Upper lobe of right lung (tissue), 1 donor: ENCODE measurements at places on chromosomes 1 and 21. TPM values are rescaled to one million over a fixed set of nuclear protein-coding genes. Genes with fewer than 3 reads are reported as not detected.

ID3 gene
- total RNA-seq, result 242 TPM

SMIM1 gene
- 9.3 TPM for total RNA-seq

PROK1 gene
- 0.41 TPM for total RNA-seq

GPR25 gene
- 0.32 TPM for total RNA-seq

RNU1-2 gene
- 6,622 TPM for total RNA-seq

KRTAP7-1 gene
- not detected for total RNA-seq

GJA8 gene
- total RNA-seq, result not detected

C1QTNF12 gene
- 2.6 TPM for total RNA-seq

PKLR gene
- total RNA-seq, result not detected

LIX1L gene
- total RNA-seq, result 32.8 TPM

KCNQ4 gene
- 0.96 TPM for total RNA-seq

PAPPA2 gene
- total RNA-seq, result 0.17 TPM

C1QB gene
- 707 TPM for total RNA-seq

DNA sequence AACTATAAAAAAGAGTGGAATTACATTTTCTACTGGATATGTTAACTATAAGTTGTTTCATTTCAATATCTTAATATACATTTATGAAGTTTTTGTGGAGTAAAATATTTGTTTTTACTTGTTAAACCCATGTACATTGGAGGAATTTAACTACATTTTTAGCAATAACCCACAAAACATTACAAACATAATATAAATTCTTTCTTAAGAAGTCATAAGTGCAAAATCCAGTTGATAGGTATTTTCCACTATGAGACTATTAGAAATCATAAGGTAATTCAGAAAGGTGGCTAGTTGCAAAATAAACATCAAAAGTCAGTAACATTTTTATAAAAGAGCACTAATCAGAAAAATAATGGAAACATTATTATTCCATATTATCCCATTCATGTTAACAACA is 73.9 kb upstream of the RRP15 start:
- DNase-seq, result no peak

DNA sequence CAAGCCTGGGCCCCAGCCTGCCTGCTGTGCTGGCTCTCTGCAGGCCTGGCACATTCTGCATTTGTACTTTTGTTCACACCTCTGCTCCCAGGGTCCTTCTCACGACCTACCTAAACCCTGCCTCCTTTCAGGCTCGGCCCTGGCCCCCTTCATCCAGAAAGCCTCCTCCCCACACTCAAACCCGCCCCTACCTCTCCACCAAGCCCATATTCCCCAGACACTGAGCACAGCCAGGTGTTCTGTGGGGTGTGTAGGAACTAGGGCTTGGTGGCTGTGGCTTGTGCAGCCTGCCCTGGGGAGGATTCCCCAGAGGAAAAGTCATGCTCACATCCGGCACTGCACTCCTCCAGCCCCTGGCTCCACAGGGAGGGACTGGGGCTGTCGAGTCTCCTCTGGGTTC is 8.2 kb upstream of the MIXL1 start:
- DNase-seq, result no peak

GRCh38 chr1:38477811-38478210 is 381.8 kb downstream of the RRAGC start:
- DNase-seq, result no peak

GRCh38 chr21:27622631-27623030 is 655.7 kb upstream of the ADAMTS5 start:
- DNase-seq, result no peak

DNA sequence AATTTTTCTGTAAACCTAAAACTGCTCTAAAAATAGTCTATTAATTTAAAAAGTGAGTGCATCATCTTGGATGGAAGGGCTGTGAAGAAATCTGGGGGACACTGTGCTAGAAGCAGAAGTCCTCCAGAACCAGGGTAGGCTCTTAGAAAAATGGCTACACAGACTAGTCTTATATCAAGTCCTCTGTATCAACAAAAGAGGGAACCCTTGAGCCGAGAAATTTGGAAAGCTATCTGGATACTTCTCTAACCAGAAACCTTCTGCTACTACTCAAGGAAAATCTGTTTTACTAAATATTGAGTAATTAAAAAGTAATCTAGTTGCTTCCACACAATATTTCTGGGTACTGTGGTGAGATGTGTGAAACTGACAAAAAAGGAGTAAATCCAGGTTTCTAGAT is 92.1 kb downstream of the WDR3 start:
- DNase-seq, result no peak

DNA sequence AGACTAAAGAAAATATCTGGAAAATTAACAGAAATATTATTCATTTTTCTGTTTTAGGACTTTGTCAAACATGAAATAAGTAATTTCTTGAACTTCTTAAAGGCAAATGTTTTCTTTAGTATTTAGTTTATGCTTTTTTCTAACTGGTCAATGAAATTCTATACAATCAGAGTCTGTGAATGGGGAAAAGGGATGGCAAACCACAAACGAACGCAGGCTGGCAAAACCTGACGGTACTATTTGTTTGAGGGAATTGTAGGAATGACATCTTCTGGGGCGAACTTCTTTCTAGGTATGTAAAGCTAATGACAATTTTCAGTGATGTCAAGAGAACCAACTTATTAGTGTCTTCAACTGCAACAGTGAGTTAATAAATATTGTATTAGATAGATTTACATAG is 156.0 kb downstream of the SIPA1L2 start:
- no peak for DNase-seq

DNA sequence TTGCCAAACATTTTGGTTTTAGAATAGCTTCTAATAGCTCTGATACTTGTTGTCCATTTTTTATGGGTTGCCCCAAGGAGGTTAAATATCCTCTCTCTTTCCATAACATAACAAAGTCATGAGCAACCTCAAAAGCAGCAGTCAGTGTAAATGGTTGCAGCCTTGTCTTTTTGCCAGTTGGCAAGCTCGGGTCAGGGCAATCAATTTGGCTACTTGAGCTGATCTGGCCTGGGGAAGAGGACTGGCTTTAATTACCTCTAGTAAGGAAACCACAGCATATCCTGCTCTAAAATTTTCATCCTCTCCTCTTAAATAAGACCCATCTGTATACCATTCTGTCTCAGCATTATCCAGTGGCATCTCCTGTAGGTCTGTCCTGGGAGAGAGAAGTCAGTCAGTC is 21.2 kb upstream of the FMO4 start:
- DNase-seq, result no peak

- no peak for DNase-seq
These were observed 8.5 kb downstream of the C1orf21 start for GRCh38 chr1:184395370-184395769.

DNA sequence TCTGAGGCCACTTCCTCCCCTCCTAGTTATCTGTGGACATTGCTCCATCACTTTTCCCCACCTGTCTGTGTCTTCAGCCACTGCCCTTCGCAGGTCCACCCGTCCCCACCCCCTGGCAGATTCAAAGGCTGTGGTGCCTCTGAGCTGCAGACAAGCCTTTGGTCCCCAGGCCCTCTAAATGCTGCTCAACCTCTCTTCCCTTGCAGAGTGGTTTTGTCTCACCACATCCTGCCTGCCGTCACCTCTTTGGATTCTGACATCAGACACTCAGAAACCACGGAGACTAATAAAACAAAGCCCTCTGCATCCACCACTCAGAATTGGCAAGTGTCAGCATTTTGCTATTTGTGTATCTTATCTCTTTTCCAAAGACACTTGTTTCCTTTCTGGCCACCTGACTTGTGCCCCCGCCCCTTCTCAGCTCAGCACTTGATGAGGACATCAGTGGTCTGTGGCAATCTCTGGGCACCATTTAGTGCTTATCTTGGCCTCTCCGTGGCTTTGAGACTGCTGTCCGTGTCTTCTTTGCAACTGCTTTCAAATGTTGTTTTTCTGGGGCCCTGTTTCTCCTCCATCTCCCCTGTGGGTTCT is 7.7 kb downstream of the CNIH3 start:
- no peak for DNase-seq

GRCh38 chr1:5532811-5533210 is 459.4 kb downstream of the NPHP4 start:
- no peak for DNase-seq

- DNase-seq, result no peak
These were observed 141.5 kb downstream of the PTPRC start for GRCh38 chr1:198780376-198780775.

DNA sequence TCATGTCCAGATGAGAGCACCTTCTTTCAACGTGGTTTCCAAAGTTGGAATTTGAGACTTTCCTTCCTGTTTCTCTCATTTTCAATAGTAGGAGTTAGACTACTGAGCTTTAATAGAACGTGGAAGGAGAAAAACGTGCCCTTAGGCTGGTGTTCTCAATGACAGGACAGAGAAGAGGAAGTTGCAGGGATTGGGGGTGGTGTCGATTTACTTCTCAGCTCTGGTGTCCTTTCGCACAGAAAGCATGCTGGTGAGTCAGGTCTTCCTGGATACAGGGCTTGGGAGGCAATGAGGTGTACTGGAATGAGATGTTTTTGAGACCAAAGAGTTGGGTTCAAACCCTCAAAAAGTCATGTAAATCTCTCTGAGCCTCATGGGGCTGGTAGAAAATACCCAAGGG is 67.1 kb downstream of the HIVEP3 start:
- DNase-seq, result no peak

GRCh38 chr1:158104891-158105290 is 75.8 kb upstream of the CD1D start:
- DNase-seq, result no peak

- no peak for DNase-seq
These were observed 11.2 kb downstream of the ALX3 start for GRCh38 chr1:110059133-110059863.

DNA sequence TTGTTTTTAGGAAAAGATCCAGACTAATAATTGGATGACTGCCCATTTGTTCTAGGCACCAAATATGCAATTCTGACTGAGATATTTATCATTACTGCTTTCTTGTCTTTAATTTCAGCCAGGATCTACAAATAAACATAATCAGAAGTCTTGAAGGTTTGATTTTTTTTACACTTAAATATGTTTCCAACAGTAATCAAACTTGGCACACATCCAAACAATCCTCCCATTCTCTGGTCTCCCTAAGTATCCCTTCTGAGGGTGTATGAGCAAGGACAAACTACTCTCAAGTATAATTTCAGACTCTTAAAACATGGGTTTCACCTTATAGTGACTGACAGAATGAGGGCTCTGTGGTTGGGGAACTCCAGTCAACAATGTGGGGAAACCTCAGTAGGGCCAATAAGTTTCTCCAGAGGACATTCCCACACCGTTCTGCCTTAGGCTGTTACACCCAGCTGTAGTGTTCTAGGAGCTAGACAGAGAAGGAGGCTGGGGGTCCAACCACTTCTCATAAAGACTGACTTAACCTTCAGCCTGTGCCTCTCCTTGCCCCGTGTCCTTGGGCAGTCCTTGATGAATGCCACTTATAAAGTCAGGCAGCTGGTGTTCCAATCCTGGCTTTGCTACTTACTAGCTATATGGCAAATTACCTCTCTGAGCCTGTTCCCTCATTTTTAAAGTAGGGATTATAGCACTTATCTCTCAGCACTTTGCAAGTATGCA is 1.5 kb upstream of the PALMD start:
- DNase-seq, result no peak

DNA sequence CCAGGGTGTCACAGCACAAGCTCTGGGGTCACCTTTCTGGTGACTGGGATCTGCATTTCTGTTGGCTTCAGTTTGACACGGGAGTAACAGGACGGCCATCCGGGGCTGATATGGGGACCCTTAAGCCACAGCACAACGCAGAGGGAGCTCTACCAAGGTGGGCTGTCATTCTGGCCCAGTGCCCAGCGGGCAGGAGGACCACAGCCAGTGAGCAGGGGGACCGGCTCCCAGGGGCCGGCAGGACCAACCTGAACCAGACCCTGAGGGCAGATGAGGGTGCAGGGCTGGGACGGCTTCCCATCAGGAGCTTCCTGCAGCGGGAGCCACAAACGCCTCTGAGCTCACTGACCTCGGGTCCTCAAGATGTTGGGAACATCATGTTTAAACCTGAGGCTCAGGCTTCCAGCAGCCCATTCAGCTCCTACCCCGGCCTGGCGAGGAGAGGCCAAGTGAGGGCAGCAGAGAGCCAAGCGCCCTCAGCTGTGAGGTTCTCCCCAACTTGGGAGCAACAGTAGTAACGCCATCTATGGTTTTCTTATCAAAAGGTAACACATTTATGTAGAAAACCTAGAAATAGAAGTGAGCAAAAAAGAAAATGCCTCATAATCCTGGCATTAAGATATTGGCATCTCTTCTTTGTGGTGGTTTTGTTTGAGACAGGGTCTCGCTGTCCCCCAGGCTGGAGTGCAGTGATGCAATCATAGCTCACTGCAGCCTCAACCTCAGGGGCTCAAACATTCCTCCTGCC is 26.8 kb downstream of the TMEM201 start:
- peak; percentile 72 for DNase-seq

GRCh38 chr1:18814425-18814824 is 45.0 kb downstream of the TAS1R2 start:
- DNase-seq, result no peak

GRCh38 chr1:116154536-116154935 is 43.3 kb downstream of the MAB21L3 start:
- no peak for DNase-seq

DNA sequence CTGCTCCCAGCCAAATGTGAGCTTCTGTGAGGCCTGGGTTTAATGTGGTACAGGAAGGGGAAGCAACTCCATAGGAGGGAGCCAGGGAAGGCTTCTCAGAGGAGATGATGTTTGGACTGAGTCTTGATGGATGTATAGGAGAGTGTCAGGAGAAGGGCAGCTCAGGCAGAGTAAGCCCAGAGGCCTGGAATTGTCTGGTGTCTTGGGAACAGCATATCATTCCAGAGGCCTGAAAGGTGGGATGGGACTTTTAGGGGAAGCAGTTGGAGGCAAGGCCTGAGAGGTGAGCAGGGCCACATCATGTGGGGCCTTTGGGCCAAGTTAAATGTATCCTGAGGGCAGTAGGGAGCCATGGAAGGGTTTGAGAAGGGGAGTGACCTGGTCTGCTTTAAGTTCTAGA is 148.6 kb upstream of the WNT4 start:
- no peak for DNase-seq

- DNase-seq, result peak; percentile 20
These were observed 161.7 kb upstream of the EDN2 start for GRCh38 chr1:41646186-41646585.

DNA sequence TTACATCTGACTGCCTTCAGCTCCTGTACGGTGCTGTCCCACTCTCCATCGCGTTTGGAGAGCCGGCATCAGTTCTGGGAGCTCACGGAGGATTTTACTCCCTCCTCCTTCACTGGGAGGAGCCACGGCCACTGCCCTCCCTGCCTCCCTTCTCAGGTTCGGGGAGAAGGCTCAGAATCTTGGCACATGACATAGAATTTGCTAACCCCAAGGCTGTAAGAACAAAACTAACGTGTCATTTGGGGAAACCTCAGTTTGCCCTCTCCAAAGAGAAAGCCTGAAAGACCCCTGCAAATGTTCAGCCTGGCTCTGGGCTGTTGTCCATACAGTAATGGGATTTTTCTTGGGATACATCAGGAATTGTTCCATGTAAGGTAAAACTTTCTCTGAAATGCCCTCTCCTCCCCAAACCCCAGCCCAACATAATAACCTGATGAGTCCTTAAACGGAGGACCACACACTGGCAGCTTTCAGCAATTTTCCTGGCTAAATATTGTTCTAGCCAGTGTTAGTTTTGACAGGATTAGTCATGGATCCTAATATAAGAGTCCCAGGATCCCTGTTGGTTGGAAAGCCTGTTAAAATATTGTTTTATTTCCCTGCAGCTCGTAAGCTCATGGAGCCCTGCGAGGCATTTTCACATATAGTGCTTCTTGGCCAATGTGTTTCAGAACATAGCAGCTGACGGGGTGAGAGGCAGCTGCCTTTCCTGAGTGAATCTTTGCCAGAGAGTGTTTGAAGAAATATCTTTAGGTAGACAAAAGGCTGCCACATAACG is 98.8 kb downstream of the RHOU start:
- no peak for DNase-seq
